ENCODE measurements at places on chromosomes 6 and 20.

- peak; percentile 51 for DNase-seq
These were observed 369.0 kb downstream of the THBS2 start for GRCh38 chr6:168884646-168885086.

- no peak for DNase-seq
These were observed 15.9 kb upstream of the PCK1 start for GRCh38 chr20:57544838-57545564.

DNA sequence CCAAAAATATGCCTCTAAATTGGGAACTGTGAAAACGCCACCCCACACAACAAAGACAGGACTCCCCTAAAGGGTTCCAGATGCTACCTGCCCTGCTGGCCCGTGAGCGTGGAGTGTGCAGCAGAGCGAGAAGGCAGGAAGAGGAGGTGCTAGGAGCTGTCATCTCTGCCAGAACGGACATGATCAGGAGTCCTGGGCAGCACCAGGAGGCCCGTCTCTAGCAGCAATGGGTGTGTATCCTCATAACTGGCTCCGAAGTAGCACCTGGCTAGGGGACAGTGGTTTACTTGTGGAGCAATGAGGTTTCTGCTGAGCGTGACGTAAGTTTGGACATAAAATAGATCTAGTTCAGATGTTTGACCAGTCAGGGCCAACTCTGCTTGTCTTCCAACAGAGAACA is 226.0 kb downstream of the CDH4 start:
- peak; percentile 12 for DNase-seq

GRCh38 chr6:46704562-46704961 is 16.9 kb downstream of the TDRD6 start:
- DNase-seq, result peak; percentile 43

- DNase-seq, result no peak
These were observed 88.3 kb downstream of the DTNBP1 start for GRCh38 chr6:15574486-15574885.

GRCh38 chr6:105243487-105243886 is 63.7 kb upstream of the POPDC3 start:
- no peak for DNase-seq

DNA sequence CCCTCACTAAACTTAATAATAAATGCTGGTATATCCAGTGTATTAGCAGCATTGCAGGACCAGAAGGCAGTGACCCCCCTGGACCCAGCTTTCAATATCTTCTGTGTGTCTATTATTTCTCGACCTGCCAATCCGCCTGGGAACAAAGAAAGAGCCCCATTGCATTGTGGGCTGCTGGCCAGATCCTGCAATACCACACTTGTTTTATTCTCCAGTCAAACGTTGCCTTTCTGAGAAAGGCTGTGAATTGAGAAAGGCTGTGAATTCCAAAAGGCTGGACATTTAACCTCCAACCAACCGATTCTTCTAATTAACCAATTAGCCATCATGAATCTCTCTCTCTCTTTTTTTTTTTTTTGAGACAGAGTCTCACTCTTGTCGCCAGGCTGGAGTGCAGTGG is 1.5 kb upstream of the MTO1 start:
- DNase-seq, result no peak

- DNase-seq, result no peak
These were observed 48.4 kb upstream of the ARMC2 start for GRCh38 chr6:108799791-108800190.

DNA sequence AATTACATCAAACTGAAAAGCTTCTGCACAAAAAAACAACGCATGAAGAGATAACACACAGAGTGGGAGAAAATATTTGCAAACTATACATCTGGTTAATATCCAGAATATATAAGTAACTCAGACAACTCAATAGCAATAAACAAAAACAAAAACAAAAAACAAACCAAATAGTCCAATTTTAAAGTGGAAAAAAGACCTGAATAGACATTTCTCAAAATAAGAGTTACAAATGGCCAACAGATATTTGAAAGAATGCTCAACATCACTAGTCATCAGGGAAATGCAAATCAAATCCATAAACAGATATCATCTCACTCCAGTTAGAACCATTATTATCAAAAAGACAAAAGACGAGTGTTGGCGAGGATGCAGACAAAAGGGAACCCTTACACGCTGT is 28.8 kb upstream of the TOP1 start:
- DNase-seq, result no peak

DNA sequence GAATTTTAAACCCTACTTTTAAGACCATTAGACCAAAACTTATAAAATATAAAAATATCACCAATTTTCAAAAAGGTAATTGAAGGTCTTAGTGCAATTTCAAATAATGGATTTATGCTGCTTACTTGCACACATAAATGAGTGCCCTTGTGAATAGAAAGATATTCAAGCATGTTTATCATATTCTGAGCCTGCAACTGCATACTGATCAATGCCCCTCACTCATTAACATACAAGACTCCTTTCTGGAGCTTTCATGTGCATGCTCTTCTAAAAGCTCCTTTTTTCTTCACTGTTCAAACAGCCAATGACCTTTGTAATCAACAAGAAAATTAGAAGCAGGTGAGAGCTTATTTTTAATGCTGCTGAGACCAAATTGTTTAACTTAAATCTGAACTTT is 1139.3 kb downstream of the HACE1 start:
- DNase-seq, result no peak

DNA sequence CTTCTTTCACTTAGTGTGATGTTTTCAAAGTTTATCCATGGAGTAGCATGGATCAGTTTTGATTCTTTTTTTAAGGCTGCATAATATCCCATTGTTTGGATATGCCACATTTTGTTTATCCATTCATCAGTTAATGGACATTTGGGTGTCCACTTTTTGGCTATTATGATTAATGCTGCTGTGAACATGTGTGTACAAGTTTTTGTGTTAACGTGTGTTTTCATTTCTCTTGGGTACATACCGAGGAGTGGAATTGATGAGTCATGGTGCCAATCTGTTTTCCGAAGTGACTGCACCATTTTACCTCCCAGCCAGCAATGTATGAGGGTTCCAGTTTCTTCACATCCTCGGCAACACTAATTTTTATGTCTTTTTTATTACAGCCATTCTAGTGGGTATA is 78.4 kb upstream of the CCDC28A start:
- DNase-seq, result peak; percentile 41

GRCh38 chr6:139593081-139593480 is 218.6 kb upstream of the CITED2 start:
- DNase-seq, result no peak

GRCh38 chr20:48744515-48744914 is 83.3 kb downstream of the PREX1 start:
- DNase-seq, result no peak

DNA sequence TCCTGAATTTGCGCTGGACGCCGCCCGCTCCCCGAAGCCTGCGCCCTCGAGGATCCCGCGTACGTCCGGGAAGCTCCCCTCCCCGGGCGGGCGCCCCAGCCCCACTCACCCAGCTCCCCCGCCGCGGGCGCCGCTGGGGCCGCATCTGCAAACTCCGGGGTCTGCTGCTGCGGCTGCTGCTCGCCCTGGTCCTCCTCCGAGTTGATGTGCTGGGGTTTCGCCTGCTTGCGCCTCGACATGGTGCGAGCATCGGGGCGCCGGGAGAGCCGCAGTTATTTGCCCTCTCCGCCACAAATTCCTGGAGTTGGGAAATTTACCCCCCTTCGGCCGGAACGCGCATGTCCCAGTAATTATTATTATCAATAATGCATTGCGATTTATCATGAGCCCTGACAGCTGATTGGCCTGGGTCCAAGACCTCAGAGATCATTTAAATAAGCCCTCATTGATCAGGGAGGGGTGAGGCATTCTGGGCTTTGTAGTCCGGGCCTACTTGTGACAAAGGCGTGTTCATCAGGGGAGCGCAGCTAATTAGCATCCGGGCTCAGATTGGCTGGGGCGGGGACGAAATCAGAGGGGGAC is at the start of gene SALL4:
SALL4 (minus strand) TSS at position 352 of the 582 bp plus-strand sequence; CDS start at position 239, 113 bp downstream.
- DNase-seq, result no peak

GRCh38 chr6:87943191-87943590 is 104.5 kb upstream of the SPACA1 start:
- DNase-seq, result no peak

GRCh38 chr20:32201296-32201976 is 6.1 kb downstream of the PLAGL2 start:
- peak; percentile 32 for DNase-seq

- DNase-seq, result no peak
These were observed 252.4 kb upstream of the TAB2 start for GRCh38 chr6:149065121-149065520.

DNA sequence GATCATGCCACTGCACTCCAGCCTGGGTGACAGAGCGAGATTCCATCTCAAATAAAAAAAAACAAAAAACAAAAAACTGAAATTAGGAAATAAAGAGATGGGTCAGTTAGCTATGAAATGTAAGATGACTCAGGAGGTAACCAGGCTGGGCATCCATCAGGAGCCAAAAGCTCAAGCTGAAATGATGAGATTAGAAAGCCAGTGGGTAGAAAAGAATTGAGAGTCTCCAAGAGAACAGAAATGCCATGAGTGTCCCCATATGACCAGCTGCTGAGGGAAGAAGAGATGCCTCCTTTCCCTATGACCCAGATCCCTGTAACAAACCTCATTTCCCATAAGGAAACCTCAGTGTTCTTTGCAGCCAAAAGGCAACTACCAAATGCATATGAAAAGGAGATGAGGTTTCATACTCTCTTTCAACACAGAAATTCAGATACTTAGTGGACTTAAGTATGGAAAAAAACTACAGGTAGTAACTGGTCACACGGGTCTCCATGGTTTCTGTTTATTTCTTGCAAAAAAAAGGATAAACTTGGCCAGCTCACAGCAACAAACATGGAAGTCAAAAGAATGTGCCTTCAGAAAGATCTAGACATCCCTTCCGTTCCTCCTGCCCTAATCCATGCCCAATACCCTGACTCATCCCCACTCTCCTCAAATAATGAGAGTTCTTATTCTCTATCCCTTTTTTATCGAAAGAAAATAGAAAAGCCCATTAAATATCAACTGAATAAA is 8.1 kb downstream of the ARHGAP18 start:
- DNase-seq, result peak; percentile 87

- DNase-seq, result no peak
These were observed 520.9 kb downstream of the HTR1B start for GRCh38 chr6:76942203-76942966.

Measured in fibroblast of mammary gland (primary cell).